D341Med (cell line): ENCODE measurements at places on chromosomes 7 and 10.

DNA sequence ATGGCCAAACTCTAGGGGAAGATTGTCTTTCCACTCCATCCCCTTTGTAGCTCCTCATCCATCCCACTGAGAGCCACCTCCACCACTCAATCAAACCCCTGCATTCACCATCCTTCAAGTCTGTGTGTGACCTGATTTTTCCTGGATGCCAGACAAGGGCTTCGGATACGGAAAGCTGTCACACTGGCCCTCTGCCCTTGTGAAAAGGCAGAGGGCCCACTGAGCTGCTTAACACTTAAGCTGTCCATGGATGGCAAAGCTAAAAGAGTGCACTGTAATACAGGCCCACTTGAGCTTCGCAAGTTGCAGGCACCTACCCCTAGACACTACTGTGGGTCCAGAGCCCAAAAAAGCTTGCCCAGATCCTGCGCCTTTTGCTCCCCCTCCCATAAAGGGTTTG, 237.2 kb downstream of the MAGI2 start:
- DNase-seq, result no peak

DNA sequence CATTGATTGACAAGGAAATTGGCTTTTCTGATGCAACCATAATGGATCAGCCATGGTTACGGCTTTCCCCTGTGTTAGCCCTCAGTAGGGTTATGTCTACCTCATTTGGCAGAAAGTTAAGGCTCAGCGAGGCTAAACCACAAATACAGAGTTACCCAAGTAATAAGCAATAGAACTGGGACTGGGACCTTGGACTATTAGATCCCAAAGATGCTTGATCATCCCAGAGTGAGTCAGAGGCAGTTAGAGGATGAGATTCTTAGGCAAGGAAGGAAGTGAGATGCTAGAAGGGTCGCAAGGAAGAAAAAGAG, 401.4 kb downstream of the TNS3 start:
- DNase-seq, result no peak

DNA sequence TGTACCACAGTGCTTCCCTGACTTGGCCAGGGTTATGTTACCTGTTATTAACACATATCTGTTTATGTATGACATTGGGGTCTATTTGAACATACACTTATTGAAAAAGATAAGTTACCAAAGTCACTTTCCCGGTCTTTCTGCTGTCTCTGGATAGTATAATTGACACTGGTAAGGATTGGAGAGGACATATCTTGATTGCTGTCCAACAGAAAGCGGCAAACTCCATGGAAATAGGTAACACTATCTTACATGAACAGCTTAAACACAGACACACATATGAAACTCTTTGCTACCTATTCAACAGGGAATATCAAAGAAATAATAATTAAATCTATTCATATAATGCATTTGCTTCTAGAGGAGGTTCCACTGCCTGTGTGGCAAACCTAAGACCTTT, 282.5 kb upstream of the AOAH start:
- no peak for DNase-seq

DNA sequence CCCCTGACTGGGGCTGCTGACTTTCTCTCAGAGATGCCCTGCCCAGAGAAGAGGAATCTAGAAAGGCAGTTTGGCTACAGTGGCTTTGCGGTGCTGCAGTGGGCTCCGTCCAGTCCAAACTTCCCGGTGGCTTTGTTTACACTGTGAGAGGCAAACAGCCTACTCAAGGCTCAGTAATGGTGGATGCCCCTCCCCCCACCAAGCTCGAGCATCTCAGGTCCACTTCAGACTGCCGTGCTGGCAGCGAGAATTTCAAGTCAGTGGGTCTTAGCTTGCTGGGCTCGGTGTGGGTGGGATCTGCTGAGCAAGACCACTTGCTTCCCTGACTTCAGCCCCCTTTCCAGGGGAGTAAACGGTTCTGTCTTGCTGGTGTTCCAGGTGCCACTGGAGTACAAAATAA, 734.5 kb upstream of the LRRN3 start:
- DNase-seq, result no peak

DNA sequence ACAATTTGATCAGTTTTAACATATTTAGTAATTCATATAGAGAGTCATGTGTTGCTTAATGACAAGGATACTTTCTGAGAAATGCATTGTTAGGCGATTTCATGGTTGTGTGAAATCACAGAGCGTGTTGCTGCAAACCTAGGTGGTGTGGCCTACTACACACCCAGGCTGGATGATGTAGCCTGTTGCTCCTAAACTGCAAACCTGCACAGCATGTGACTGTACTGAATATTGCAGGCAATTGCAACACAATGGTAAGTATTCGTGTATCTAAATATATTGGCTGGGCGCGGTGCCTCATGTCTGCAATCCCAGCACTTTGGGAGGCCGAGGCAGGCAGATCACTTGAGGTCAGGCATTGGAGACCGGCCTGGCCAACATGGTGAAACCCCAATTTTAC, 73.7 kb upstream of the BAIAP2L1 start:
- no peak for DNase-seq

GRCh38 chr10:97475936-97476594, 22.2 kb downstream of the MMS19 start:
- no peak for DNase-seq

DNA sequence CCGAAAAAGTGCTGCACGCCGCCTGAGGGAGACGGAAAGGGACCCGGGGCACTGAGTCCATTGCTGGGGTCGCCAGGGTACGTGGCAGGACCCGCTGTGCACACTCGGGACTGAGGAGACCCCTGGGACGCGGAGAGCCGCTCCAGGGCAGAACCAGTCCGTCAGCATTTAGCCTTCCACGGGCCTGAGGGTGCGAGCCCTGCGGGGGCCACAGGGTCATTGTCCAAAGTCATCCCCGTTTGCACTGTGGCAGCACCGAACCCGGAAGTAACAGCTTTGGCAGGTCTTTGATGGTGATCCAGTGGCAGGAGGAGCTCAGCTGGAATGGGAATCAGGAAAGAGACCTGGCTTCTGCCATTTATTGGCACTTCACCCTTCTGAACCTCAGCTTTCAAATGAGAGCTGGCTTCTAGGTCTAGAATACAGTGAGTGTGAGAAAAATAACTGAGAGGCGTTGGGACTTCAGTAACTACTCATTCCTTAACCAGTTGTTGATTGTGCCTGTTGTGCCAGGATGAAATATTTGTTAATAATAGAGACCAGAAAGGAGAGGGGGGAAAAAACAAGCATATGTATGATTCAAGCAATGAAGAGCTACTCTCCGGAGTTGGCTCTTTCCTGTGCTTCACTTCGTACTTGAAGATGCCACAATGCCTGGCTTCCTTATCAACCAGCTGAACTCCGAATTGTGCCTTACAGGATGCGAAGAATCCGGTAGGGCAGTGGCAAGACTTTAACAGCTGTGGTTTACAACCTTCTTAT, 811 bp upstream of the ARHGAP12 start:
- DNase-seq, result no peak

GRCh38 chr7:78326876-78327275, 528.3 kb downstream of the PHTF2 start:
- no peak for DNase-seq

GRCh38 chr10:47235484-47235883, 64.5 kb upstream of the GDF10 start:
- DNase-seq, result no peak

DNA sequence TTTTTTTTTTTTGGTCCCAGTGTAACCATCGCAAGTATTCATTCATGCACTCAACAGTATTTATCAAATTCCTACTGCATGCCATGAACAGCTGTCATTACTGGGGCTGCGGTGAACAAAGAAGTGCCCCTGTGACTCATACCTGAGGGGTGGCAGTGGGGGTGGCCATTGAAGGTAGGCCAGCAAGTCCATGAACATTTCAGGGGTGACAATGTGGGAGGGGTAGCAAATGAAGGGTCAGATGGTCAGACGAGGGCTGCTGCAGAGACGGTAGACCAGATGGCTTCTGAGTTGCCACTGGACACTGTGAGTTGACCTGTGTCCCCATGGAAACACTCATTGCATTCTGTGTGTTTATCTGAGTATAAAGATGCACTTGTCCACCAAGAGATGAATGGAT, 92.5 kb upstream of the PITRM1 start:
- DNase-seq, result no peak

DNA sequence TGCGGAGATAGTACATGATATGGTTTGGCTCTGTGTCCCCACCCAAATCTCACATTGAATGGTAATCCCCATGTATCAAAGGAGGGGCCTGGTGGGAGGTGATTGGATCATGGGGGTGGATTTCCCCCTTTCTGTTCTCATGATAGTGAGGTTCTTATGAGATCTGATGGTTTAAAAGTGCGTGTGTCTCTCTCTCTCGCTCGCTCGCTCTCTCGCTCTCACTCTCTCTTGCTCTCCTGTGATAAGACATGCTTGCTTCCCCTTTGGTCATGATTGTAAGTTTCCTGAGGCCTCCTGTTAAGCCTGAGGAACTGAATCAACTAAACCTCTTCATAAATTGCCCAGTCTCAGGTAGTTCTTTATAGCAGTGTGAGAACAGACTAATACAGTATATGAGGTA, 171.9 kb downstream of the NSUN6 start:
- DNase-seq, result no peak

GRCh38 chr7:139674341-139674740, 103.5 kb downstream of the HIPK2 start:
- DNase-seq, result no peak

GRCh38 chr10:33509231-33509831, 174.9 kb upstream of the NRP1 start:
- DNase-seq, result no peak

GRCh38 chr10:60390224-60390626, 550 bp upstream of the ANK3 start:
- no peak for DNase-seq

- no peak for DNase-seq
These were observed 46.9 kb downstream of the EGFR start for GRCh38 chr7:55065511-55066229.

DNA sequence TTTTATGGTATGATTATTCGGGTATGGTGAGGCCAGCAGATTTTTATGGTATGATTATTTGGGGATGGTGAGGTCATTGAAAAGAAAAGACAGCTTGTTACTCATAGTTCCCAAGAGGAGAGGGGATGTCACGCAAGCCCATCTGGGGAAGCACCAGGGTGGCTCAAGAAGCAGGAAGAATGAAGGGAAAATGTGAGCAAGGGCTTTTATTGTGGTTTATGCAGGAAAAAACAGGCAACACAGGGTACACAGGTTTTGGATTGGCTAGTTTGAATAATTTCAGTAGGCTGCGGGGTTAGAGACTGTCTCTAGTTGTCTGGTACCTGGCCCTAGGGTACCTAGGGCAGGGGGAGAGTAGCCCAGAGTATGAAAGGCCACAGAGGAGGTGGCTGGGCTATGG, 26.8 kb upstream of the DGKI start:
- no peak for DNase-seq

GRCh38 chr10:103459615-103460014, 915 bp upstream of the CALHM1 start:
- no peak for DNase-seq

GRCh38 chr10:71599518-71599917, 120.1 kb downstream of the C10orf105 start:
- no peak for DNase-seq

DNA sequence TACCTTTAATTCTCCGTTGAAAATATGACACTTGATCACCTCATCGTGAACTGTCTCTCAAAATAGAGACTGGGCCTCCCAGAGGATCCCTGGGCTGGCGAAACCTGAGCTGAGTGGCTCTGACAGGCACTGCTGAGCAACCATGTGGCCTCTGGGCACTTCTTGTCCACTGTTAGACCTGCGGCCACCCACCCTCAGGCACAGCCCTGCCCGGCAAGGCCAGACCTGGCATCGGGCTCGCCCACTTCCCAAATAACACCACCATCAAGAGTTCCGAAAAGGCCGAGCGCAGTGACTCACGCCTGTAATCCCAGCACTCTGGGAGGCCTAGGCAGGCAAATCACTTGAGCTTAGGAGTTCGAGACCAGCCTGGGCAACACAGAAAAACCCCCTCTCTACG, 82.5 kb downstream of the COBL start:
- DNase-seq, result no peak

DNA sequence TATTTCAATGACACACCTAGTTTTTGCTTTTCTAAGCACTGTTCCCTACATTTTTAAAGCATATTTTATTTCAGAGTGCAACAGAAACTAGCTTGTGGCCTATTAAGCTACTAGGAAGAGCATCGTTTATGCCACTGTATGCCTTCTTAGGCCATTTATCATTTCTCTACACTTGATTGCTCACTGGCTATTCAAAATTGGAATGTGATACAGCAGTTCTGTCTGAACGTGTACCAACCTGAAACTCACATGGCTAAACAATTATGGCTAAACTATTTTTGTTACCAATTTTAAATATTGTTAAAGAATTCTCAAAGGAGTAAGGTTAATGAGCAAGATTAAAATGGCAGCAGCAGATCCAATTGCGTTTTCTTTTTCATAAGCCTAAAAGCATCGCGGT, 105.2 kb downstream of the GSAP start:
- DNase-seq, result no peak

DNA sequence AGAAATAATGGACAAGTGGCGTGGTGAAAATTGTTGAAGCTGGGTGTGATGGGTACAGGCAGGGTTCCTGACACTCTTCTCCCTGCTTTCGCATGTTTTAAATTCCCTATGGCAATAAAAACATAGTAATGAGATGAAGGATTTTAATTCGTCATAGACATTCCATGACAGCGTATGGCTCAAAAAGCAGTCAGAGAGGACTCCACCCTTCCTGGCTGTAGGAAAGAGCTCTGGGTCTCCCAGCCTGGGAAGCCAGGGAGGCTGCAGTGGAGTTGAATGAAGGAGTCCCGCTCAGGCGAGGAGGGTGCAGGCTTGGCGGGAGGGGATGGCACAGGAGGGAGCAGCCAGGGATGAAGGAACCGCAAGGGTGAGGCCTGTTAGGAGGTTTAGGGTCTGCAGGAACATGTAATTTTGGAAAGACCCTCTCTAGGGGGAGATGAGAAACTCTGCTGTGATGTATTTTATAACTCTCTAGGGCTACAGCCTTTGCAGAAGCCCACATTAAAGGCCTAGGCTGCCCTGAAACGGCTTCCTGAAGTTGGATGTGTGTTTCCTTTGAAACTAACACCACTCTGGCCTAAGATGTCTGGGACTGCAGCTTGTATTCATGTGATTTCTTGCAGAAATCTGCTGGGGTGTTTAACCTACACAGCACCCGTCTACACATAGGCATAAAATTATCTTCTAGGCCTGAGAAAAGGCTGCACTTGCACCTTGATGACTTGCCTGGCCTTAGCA, 7.6 kb upstream of the LARP4B start:
- DNase-seq, result no peak

GRCh38 chr7:44099669-44100068, 4.5 kb upstream of the AEBP1 start:
- DNase-seq, result no peak

GRCh38 chr7:21642422-21642821, 99.6 kb downstream of the DNAH11 start:
- no peak for DNase-seq

GRCh38 chr7:29234438-29234837, 39.9 kb downstream of the CHN2 start:
- DNase-seq, result no peak

DNA sequence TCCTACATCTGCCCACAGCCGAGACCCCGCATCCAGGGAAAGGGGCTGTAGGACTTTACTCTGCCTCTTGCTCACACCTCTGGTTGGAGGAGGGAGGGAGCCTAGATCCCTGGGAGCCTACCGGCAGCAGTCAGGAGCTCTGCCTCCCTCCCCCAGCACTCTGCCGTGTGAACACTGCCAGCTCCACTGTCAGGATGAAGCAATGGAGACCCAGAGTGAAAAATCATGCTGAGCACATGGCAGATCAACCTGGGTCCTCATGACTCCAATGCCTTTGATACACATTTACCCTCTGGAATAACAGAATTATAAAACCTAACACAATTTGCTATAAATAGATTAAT, 477.7 kb downstream of the TNS3 start:
- no peak for DNase-seq

- DNase-seq, result no peak
These were observed 8.3 kb upstream of the PPP1R35 start for GRCh38 chr7:100444311-100445278.

- DNase-seq, result no peak
These were observed 20.8 kb downstream of the LOXL4 start for GRCh38 chr10:98246911-98247805.
